Stimulated activated naive CD8-positive, alpha-beta T cell treated with anti-CD3 and anti-CD28 coated beads, Interleukin-15, Interleukin-2, amounts not matched to agents 100 U/mL and 50 U/mL, for 24 hours (primary cell): ENCODE measurements at places on chromosomes 1 and 21.

DNA sequence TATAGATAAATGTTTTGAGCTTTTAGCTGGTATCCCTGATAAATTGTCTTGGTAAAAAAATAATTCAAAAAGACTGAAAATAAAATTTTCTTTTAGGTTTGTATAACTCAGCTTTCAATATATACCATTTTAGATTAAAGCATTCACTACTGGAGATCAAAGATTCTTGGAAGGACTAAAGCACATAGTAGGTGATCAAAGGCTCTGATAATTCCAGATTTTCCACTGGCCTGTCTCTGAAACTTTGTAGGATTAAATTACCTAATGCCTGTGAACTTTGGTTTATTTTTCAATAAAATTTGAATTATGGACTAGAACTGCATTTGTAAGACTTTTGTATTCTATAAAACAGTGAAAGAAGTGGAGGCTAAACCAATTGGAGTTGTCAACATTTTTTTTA lies 1.2 kb upstream of the RGS18 start:
- no peak for DNase-seq

- no peak for DNase-seq
Observed at GRCh38 chr1:11169202-11169601, 20.0 kb upstream of the ANGPTL7 start.

- DNase-seq = no peak
Observed at GRCh38 chr1:26857473-26858060, 5.4 kb upstream of the SFN start.

DNA sequence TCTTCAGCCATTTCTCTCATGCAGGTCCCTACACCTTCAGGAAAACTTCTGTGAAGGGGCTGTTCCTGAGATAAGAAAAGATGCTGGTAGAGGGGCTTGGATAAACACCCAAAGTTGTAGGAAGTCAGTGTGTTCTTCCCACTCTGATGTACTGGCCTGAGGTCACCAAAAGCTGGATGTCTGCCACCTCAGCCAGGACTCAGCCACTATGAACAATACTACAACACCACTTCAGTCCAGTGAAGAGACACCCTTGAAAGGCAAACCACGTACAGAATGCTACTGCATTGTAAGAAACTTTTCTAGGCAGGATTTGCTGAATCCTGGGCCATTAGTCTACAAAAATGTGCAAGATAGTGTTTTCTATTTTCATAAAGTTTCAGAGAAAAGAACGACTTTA lies 2.4 kb downstream of the PTPN14 start:
- DNase-seq = no peak

GRCh38 chr1:94121411-94121821 lies 468 bp upstream of the ABCA4 start:
- no peak for DNase-seq

- DNase-seq = no peak
Observed at GRCh38 chr1:101408212-101409042, 171.6 kb downstream of the S1PR1 start.

GRCh38 chr1:237041461-237041794 lies 556 bp upstream of the RYR2 start:
- no peak for DNase-seq
